ENCODE measurements at places on chromosomes 13 and 19.

DNA sequence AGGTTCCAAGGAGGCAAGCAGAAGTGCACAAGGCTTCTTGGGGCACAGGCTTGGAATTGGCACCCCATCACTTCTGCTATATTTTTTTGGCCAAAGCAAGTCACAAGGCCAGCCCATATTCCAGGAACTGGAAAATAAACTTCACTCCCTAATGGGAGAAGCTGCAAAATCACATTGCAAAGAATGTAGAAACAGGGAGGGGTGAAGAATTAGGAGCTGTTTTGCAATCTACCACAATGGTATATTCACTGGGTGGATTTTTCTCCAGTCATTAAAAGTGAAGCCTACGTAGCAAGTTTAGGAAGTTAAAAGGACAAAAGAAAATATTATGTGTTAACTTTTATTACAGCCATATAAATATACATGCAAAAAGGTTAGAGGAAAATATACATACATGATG is 464.8 kb downstream of the COG6 start:
- no peak for DNase-seq

DNA sequence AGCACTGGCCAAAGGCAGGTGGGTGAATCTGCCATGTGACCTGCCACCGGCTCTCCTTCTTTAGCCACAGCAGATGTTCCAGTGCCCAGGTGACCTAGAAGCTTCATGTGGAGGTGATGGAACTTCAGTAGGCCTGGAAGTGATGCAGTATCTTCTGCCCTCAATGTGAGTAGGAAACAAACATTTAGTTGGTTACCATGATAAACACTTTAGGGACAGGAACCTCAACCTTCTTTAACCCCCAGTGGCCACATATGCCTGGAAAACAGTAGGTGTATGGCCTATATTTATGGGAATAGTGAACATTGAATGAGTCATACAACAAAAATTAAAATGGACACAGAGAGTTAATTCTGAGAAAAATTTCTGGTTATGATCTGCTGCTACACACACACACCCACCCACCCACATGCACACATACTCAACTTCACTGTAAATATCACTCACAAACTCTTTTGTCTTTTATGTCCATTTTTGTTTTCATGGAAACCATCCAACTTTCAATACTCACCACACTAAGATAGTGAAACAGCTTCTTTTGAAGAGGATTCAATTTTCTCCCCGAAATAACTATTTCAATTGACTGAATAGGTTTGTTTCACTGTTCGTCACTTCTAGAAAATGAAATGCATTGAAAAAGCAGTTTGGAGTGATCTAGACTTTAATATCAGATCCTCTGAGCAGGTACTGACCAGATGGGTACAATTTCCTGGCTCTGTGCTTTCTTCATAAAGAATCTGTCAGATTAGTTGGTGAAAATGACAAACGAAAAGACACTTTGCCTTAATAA is 97.3 kb downstream of the STARD13 start:
- DNase-seq: no peak

GRCh38 chr19:55080121-55080967 is 4.7 kb downstream of the EPS8L1 start:
- peak; percentile 25 for DNase-seq

DNA sequence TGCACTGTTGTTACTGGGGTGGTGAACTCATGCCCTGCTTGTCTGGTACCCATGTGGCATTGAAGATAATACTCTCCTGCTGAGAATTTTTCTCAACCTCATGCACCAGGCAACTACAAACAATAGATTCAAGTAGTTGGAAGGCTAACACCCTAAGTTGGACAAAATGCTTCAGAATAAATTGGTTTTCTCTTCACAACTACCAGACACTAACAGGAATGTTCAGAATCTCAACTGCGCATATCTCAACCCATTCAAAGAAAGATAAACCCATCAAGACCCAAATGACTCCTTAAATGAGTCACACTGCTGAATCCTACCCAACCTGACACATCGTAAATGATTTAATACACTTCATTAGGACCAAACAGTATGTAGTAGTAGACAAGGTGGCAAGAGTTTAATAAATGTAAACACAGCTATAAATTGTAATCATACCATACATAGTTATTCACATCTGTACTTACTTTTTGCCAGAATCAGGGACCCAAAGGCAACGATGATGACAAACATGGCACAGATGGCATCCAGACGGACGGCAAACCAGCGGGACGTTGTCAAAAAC is 227.4 kb downstream of the ABCC4 start:
- no peak for DNase-seq

GRCh38 chr13:72316716-72317115 is 410.7 kb downstream of the MZT1 start:
- peak; percentile 69 for DNase-seq

DNA sequence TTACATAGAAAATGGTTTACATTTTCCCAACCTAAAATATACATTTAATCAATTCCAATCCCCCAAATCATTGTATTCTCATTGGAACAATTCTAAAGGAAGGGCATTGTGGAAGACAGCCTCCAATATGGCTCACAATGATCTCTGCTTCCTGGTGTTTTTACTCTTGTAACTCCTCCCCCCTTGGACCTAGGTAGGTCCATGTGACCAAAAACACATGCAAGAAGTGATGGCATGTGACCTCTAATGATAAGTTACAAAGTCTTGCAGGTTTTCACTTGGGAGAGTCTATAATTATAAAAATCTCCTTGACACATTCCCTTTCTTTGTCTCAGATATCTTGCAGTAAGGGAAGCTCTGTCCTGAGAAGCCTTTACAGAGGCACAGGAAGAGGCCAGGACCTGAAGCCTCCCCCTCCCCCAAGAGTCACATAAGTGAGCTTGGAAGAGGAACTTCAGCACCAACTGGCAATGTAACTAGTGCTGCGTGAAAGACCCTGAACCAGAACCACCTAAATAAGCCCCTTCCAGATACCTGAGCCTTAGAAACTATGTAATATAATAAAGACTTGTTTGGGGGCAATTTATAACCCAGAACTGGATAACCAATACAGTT is 816.2 kb upstream of the ATXN8OS start:
- no peak for DNase-seq

DNA sequence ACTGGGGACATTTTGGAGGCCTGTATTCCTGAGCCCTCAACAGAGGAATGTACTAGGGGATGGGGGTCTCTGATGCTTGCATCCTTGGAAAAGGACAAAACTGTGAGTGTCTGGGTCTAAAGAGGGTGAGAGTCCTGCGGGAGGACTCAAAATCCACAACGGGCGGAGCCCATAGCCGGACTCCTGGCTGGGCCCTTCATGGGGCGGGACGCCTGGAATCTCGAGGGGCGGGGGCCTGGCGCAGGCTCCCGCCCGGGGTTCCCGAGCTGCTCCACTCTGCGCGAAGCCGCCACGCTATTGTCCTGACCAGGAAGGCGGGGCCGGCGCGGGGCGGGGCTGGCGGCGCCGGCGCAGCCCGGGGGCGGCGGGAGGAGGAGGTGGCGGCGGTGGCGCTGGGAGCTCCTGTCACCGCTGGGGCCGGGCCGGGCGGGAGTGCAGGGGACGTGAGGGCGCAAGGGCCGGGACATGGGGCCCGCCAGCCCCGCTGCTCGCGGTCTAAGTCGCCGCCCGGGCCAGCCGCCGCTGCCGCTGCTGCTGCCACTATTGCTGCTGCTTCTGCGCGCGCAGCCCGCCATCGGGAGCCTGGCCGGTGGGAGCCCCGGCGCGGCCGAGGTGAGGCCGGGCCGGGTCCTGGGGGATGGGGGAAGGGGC is at the start of gene APLP1:
TSS of gene APLP1 (plus strand) at position 403 of the 651 bp plus-strand sequence. CDS start at position 466, 63 bp downstream.
- no peak for DNase-seq

DNA sequence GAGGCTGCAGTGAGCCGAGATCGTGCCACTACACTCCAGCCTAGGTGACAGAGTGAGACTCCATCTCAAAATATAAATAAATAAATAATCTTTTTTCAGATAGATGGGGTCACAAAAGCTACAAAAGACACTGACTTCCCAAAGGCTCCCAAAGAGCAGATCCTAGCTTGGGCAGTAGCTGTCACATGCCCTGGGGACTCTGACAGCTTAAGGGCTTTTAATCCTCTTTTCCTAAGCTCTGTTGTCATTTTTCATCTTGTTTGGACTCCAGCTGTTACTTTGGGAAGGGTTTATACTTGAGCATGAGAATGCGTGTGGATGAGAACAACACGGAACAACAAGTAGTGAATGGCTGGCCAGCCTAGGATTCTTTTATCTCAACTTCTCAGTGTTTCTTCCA is 231.7 kb downstream of the MZT1 start:
- no peak for DNase-seq

- DNase-seq: no peak
Measured at GRCh38 chr13:39266426-39266825, 228.2 kb downstream of the NHLRC3 start.

DNA sequence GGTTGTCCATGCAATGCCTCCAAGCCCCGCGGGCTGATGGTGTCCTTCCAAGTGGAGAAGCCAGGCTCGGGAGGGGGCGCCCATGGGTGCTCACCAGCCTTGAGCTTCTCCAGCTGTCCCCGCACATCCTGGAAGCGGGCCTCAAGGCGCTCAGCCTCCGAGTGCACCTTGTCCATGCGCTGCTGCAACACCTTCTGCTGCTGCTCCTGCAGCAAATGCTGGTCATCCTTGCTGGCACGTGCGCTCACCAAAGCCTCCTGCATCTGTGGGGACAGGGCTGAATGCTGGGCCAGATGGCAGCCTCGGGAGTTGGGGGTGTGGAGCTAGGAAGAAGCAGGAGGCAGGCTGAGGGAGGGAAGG is 22.8 kb upstream of the EMP3 start:
- DNase-seq: no peak

GRCh38 chr13:46142776-46143175 is 37.9 kb upstream of the CPB2 start:
- no peak for DNase-seq

DNA sequence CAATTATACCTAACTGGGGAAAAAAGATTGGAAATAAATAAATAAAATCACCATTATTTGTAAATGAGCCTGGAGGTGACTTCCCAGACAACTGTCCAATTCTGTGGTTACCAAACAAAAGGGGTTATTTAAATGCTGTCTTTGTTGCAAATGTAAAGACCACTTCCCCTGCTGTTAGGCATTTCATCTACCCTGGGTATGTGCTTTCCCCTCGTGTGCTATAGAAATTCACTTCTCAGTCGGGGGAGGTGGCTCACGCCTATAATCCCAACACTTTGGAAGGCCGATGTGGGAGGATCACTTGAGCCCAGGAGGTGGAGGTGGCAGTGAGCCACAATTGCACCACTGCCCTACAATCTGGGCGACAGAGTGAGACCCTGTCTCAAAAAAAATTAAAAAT is 101.9 kb upstream of the AKAP11 start:
- no peak for DNase-seq
